ENCODE measurements at places on chromosomes 3 and 15.

DNA sequence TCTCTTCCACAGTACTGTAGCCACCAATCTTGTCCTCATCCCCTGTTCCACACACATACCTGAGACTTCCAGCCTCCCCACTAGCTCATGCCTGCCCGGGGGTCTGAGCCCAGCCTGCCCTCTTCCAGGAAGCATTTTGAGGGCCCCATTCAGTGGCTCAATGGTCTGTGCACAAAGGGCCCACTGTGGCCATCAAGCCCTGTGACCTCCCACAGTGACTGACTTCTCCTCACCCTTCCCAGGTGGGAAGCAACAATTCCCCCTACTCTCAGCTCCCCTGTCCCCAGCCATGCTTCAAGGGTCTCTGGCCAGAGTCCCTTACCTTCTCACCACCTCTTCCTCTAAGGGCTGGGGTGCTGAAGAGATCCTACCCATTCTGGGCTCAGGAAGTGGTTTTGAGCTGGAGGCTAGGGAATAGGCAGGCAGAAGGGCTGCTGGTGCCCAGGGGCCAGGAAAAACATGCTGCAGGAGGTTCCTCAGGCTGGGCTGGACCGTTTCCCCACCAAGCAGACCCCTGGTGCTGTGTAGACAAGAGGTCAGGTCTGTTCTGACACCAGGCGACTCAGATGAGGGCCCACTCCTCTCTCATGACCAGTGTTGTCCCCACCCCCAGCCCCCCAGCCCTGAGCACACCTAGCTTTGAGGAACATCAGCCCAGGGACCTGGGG is 3.0 kb upstream of the KLF15 start:
- no peak for DNase-seq

DNA sequence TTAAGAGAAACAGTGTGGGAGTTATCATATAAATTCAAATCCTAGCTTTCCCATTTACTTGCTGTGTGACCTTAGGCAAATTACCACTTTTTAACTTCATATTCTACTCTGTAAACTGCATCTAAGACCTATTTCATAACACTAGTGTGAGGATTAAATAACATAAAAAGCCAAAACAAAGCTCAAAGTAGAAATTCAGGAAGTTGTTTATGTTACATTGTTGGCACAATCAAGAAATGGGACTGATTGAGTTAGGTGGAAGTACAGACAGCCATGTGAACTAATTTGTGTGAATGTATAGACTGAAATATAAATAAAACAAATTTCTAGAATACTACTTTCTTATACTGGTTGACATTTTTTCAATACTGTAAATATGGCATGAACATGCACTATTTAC is 131.7 kb downstream of the STAG1 start:
- no peak for DNase-seq

DNA sequence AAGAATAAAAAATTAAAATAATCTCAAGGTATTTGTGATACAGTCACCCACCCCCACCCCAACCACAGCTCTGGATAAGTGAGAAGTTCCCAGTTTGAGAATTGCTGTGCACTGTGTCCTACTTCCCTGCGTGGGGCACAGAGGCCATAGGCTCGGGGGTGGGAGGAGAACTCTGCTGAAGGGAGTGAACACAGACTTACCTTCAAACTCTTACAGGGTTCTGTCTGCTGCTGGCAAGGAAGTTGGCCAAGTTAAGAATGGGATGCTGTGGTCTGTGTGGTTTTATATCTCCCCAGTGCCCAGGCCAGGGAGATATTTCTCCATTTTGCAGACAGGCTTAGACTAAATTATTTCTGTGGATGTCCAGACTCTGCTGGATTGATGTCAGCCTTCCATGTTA is 37.6 kb downstream of the SPTSSB start:
- no peak for DNase-seq

- no peak for DNase-seq
Measured at GRCh38 chr3:53863145-53863544, 16.8 kb downstream of the IL17RB start.

DNA sequence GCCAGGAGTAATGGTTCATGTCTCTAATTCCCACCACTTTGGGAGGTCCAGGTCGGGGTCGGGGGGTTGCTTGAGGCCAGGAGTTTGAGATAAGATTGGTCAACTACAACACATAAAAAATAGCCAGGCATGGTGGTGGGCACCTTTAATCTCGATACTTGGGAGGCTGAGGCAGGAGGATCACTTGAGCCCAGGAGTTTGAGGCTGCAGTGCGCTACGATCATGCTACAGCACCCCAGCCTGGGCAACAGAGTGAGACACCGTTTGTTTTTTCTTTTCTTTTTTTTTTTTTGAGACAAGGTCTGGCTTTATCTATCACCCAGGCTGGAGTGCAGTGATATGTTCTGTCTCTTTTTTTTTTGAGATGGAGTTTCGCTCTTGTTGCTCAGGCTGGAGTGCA is 1.3 kb upstream of the VPS33B start:
- DNase-seq, result no peak

GRCh38 chr3:122987736-122988319 is 39.7 kb downstream of the SEMA5B start:
- DNase-seq, result no peak

DNA sequence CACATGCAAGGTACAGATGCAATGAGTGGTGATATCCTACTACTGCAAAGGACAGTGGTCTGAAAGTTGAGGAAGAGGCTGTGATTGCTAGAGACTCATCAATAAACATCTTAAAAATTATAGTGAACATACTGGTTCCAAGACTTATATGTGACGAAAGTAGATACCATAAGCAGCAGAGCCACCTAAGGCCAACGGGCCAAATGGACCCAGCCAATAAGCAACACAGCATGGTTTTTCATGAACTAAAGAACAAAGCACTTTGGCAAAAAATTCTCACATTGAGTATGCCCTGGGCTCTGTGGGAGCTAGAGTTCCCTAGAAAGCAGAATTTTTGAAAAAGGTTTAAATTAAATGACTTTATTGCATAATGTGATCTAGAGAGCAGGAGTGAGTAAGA is 272.1 kb downstream of the SI start:
- no peak for DNase-seq

GRCh38 chr3:41093476-41093875 is 105.8 kb upstream of the CTNNB1 start:
- DNase-seq, result no peak

DNA sequence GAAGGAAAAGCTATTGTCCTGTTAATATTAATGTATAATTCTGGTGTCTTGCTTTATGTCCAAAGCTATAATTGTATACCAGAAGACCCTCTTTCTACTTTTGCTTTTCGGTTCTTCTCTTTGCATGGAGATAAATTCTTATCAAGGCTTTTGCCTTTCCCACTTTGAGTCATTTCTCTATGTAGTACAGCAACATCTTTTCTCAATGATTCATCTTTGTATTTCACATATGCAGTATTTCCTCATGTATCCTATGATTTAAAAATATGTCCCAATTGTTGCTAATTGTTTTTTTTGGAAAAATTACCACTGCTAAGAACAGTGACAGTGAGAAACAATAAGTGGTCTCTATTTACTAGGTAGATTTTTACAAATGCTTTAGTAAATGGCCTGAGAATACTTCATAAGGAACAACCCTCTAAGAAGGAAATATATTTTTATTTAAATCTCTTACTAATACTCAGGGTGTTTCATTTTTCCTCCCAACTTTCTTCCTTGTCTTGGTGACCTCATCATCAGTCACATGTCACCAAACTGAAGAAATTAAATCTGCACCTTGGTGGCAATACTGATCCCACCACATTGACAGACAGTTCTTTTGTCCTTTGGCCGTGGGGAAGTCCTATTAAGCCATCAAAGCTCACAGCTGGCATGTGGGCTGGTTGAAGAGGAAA is 290.6 kb downstream of the SATB1 start:
- peak; percentile 33 for DNase-seq

DNA sequence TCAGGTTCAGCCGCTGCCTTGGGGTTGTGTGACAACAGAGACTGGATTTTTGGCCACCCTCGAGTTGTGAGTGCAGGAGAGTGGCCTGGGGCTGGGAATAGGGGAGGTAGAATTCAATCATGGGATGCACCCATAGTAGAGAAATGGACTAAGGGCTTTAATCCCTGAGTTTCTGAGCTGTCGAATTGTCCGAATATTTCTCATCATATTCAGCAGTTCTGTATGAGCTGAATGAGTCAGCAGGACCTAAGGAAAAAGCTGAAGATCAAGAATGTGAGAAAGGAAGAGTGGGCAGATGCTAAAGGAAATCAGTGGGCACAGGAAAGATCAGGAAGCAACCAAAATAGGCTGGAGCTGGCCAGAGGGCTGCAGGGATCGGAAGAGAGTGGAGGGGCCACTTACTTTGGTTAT is 44.4 kb upstream of the SACM1L start:
- DNase-seq, result peak; percentile 70

- DNase-seq, result no peak
Measured at GRCh38 chr3:24389108-24390090, 105.3 kb downstream of the THRB start.

DNA sequence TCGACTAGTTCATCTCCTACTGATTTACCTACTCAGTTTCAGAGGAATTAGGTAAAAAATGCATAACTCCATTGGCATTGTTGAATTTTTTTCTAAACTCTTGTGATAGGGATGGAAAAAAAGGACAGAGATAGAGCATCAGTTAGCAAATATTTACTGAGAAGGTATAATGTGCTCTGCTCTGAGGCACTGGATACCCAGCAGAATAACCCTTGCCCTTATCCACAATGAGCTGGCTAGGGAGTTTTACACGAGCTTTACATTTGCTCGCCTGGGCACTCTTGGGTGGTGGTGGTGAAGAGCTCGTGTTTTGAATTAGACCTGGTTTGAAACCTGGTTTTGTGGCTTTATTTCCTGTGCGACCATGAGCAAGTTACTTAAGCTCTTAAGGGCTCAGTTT is 149.6 kb downstream of the RORA start:
- no peak for DNase-seq

DNA sequence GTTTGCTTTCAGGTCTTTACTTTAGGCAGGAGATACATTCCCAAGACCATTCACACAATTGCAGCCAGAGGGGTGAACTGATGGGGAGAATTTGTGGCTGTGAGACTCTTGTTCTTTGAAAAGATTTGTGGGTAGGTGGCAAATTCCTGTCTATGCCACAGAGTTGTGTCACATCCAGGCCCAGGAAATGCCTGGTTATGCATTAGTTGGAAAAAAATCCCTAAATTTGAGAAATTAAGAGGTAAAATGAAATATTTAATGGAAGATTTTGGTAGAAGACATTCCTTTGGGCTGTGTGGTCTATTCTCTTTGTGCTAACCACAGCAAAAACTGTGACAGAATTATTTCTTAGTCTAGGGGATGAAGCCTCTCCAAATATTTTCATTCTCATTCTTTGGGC is 28.8 kb downstream of the SAMMSON start:
- DNase-seq, result no peak

GRCh38 chr15:70870051-70870450 is 16.1 kb upstream of the LARP6 start:
- DNase-seq, result no peak

GRCh38 chr15:81256916-81257315 is 60.2 kb downstream of the IL16 start:
- DNase-seq, result peak; percentile 57

Measured in RWPE1 (cell line).